ENCODE measurements at places on chromosomes 7 and 10. TPM values are rescaled to one million over a fixed set of nuclear protein-coding genes. Genes with fewer than 3 reads are reported as not detected.

OR2A5 gene
- not detected for total RNA-seq

CYP2C18 gene
- not detected for total RNA-seq

HACD1 gene
- total RNA-seq: 62.0 TPM

PITX3 gene
- total RNA-seq: 0.86 TPM

MCM10 gene
- 21.3 TPM for total RNA-seq

UNCX gene
- not detected for total RNA-seq

OR6B1 gene
- total RNA-seq: not detected

ANKRD2 gene
- 4.4 TPM for total RNA-seq

PAPOLB gene
- total RNA-seq: not detected

DNAJB9 gene
- total RNA-seq: 10.2 TPM

JAKMIP3 gene
- total RNA-seq: 1.1 TPM

CYP2C19 gene
- not detected for total RNA-seq

TRUB1 gene
- 14.6 TPM for total RNA-seq

RNF32 gene
- 1.6 TPM for total RNA-seq

NAT16 gene
- total RNA-seq: 0.06 TPM

APBB1IP gene
- total RNA-seq: 6.8 TPM

CFAP43 gene
- total RNA-seq: 0.36 TPM

STEAP1 gene
- total RNA-seq: 15.9 TPM

C10orf62 gene
- not detected for total RNA-seq

ZNF239 gene
- total RNA-seq: 2.3 TPM

NYAP1 gene
- total RNA-seq: 2.8 TPM

PNLIP gene
- total RNA-seq: not detected

OGA gene
- total RNA-seq: 69.0 TPM

GATA3 gene
- 3.9 TPM for total RNA-seq

STK31 gene
- 0.80 TPM for total RNA-seq

OPN4 gene
- total RNA-seq: not detected

KLLN gene
- total RNA-seq: 0.63 TPM

CLCN1 gene
- total RNA-seq: not detected

MMD2 gene
- not detected for total RNA-seq

STX1A gene
- total RNA-seq: 88.3 TPM

PRKCQ gene
- total RNA-seq: 3.5 TPM

PNLIPRP1 gene
- total RNA-seq: not detected

ARMC3 gene
- total RNA-seq: 1.1 TPM

MICALL2 gene
- total RNA-seq: 28.1 TPM

BTBD16 gene
- 1.7 TPM for total RNA-seq

DENND2A gene
- 0.78 TPM for total RNA-seq
